ENCODE measurements at places on chromosomes 6 and 20. TPM values are rescaled to one million over a fixed set of nuclear protein-coding genes. Genes with fewer than 3 reads are reported as not detected.

Gene SNAP25
- not detected for total RNA-seq

Gene TAGAP
- total RNA-seq: 245 TPM

Gene DACT2
- total RNA-seq: not detected

Gene PAK5
- not detected for total RNA-seq

Gene NKX2-2
- not detected for total RNA-seq

Gene BPIFB1
- not detected for total RNA-seq

Gene GPSM3
- total RNA-seq: 190 TPM

Gene SLC17A1
- total RNA-seq: not detected

GRCh38 chr20:24102290-24102689 lies 113.7 kb upstream of the GGTLC1 start:
- H3K27ac ChIP-seq: no peak overlapping the region
- no peaks in the 10 kb centered on the region for H3K36me3 ChIP-seq
- H3K4me3 ChIP-seq: no peak overlapping the region
- DNase-seq: peak; percentile 20
- peaks cover 5% of the 10 kb centered on the region for H3K4me1 ChIP-seq

- DNase-seq: no peak
- H3K27ac ChIP-seq: no peak overlapping the region
- H3K36me3 ChIP-seq: no peaks in the 10 kb centered on the region
- no peaks in the 10 kb centered on the region for H3K4me1 ChIP-seq
- H3K27me3 ChIP-seq: no peaks in the 10 kb centered on the region
These were observed 578.0 kb upstream of the NOX3 start for GRCh38 chr6:156033598-156033997.

- peaks cover 14% of the 10 kb centered on the region for H3K36me3 ChIP-seq
- no peak for DNase-seq
- H3K27ac ChIP-seq: peak overlapping the region; percentile 47
- H3K4me3 ChIP-seq: peak overlapping the region; percentile 82
- H3K27me3 ChIP-seq: no peaks in the 10 kb centered on the region
These were observed 1.0 kb upstream of the ECI2 start for GRCh38 chr6:4136354-4136831.

DNA sequence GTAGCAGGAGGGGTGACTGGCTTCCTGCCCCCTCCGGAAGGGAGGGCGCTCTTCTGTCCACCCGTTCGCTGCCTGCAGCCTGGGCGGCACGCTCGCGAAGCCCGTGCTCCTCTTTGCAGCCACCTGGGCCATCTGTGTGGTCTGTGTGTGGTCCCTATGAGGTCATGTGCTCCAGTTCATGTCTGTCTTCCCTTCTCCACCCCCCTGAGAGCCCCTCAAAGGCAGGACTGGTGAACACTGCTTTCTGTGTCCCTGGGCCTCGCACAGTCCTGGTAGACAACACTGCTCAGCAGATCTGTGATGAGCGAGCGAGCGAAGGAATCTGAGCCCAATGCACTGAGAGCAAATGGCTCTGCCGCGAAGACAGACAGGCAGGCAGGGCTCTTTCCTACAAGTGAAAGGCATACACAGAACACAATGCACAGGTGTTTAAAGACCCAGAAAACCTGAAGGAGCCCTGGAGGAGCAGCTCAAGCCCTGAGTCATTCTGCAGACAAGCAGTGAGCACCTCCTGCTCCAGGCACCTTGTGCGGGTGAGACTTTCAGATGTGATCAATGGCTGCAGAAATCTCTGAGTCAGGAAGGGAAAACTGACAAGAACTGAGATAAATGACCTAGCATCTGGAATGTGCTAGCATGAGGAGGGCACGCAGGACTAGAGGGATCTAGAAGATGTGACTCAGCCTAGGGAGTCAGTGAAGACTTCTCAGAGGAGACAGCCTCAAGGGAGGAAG lies 27.1 kb downstream of the PPP1R3G start:
- DNase-seq: no peak
- no peaks in the 10 kb centered on the region for H3K36me3 ChIP-seq
- H3K4me1 ChIP-seq: no peaks in the 10 kb centered on the region
- no peaks in the 10 kb centered on the region for H3K27me3 ChIP-seq
- H3K4me3 ChIP-seq: no peak overlapping the region
- H3K27ac ChIP-seq: no peak overlapping the region

GRCh38 chr6:155543166-155543847 lies 87.7 kb upstream of the NOX3 start:
- no peak overlapping the region for H3K27ac ChIP-seq
- no peak overlapping the region for H3K4me3 ChIP-seq
- no peaks in the 10 kb centered on the region for H3K27me3 ChIP-seq
- H3K36me3 ChIP-seq: no peaks in the 10 kb centered on the region
- no peak for DNase-seq
- no peaks in the 10 kb centered on the region for H3K4me1 ChIP-seq

GRCh38 chr20:53608456-53609452 lies 15.1 kb upstream of the ZNF217 start:
- peak overlapping the region; percentile 68 for H3K27ac ChIP-seq
- peak; percentile 5 for DNase-seq
- H3K27me3 ChIP-seq: no peaks in the 10 kb centered on the region
- peaks cover 31% of the 10 kb centered on the region for H3K4me1 ChIP-seq
- peak overlapping the region; percentile 55 for H3K4me3 ChIP-seq

- peaks cover 12% of the 10 kb centered on the region for H3K4me1 ChIP-seq
- no peak for DNase-seq
- no peaks in the 10 kb centered on the region for H3K36me3 ChIP-seq
- no peak overlapping the region for H3K4me3 ChIP-seq
- peaks cover 40% of the 10 kb centered on the region for H3K27me3 ChIP-seq
- H3K27ac ChIP-seq: no peak overlapping the region
These were observed 144.3 kb upstream of the ZNF184 start for GRCh38 chr6:27617046-27617687.

DNA sequence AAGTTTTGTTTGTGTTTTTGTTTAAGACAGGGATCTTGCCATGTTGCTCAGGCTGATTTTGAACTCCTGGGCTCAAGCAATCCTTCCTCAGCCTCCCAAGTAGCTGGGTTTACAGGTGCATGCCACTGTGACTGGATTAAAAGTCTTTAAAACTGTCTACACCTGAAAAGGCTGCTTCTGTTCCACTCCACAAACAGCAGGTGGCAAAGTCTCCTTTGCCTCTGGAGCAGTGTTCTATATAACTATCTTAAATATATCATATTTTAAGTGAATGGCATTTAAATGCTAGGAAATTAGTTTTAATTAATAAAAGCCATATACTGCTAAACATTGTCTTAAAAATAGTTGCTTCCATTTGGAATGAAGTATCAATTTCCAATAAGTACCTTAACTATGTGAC lies 89.2 kb upstream of the BCLAF1 start:
- H3K4me1 ChIP-seq: no peaks in the 10 kb centered on the region
- no peak for DNase-seq
- H3K27ac ChIP-seq: no peak overlapping the region

DNA sequence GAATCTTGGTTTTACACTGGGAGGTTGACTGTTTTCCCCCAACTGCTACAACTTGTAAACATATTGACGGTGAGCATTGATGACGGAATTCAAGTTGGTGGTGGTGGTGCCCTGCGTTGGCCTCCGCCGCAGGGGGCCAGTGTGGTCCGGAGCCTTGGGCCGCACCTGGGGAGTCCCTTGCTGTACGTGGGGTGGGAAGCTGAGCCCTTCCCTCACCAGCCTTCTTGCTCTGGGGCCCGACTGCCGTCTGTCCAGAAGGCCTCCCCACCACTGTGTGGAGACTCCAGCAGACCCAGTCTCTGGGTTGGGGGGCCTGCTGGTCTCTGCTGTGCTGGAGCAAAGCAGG lies 11.4 kb downstream of the GATA5 start:
- no peak overlapping the region for H3K4me3 ChIP-seq
- no peaks in the 10 kb centered on the region for H3K36me3 ChIP-seq
- peaks cover 2% of the 10 kb centered on the region for H3K27me3 ChIP-seq
- H3K27ac ChIP-seq: no peak overlapping the region

- H3K4me1 ChIP-seq: peaks cover 13% of the 10 kb centered on the region
- no peak overlapping the region for H3K4me3 ChIP-seq
- DNase-seq: no peak
- H3K27ac ChIP-seq: no peak overlapping the region
- no peaks in the 10 kb centered on the region for H3K36me3 ChIP-seq
These were observed 34.5 kb upstream of the DUSP22 start for GRCh38 chr6:257774-258173.

- peak; percentile 40 for DNase-seq
- H3K27ac ChIP-seq: no peak overlapping the region
- no peaks in the 10 kb centered on the region for H3K36me3 ChIP-seq
- no peak overlapping the region for H3K4me3 ChIP-seq
- H3K27me3 ChIP-seq: peaks cover 3% of the 10 kb centered on the region
These were observed 9.5 kb upstream of the SFT2D1 start for GRCh38 chr6:166351715-166352285.

DNA sequence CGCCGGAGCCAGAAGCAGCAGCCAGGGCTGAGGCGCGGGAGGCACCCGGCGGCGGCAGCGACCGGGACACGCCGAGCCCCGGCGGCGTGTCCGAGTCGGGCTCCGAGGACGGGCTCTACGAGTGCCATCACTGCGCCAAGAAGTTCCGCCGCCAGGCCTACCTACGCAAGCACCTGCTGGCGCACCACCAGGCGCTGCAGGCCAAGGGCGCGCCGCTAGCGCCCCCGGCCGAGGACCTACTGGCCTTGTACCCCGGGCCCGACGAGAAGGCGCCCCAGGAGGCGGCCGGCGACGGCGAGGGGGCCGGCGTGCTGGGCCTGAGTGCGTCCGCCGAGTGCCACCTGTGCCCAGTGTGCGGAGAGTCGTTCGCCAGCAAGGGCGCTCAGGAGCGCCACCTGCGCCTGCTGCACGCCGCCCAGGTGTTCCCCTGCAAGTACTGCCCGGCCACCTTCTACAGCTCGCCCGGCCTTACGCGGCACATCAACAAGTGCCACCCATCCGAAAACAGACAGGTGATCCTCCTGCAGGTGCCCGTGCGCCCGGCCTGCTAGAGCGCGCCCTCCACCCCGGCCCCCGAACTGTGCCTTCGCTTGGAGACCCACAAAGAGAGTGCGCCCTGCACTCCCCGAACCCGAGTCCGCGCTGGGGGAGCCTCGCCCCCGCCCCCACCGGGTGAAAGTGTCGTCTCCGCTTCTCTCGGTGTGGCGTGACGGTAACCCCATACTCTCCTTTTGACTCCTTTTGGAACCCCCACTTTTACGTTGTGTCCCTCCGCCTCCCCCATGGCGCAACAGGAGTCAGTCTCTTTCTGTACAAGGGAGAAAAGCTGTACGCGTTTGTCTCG lies 1.6 kb downstream of the INSM1 start:
- peaks cover 34% of the 10 kb centered on the region for H3K27me3 ChIP-seq
- H3K4me1 ChIP-seq: peaks cover 3% of the 10 kb centered on the region
- no peak overlapping the region for H3K27ac ChIP-seq
- DNase-seq: no peak
- H3K4me3 ChIP-seq: no peak overlapping the region

DNA sequence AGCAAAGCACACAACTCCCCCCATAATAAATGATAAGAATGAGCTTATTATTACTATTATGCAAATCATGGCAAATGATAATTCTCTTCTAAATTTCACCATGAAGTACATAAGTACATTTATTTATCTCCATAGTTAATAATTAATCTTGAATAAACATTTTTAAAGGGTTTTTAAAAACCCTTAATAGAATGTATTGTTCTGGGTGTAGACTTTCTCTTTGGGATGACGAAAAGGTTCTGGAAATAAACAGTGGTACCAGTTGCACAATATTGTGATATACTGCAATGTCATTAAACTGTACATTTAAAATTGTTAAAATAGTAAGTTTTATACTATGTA lies 18.0 kb downstream of the DST start:
- no peak for DNase-seq
- no peak overlapping the region for H3K4me3 ChIP-seq
- no peaks in the 10 kb centered on the region for H3K27me3 ChIP-seq
- H3K36me3 ChIP-seq: no peaks in the 10 kb centered on the region
- H3K4me1 ChIP-seq: no peaks in the 10 kb centered on the region

- H3K4me3 ChIP-seq: no peak overlapping the region
- H3K4me1 ChIP-seq: peaks cover 35% of the 10 kb centered on the region
- DNase-seq: no peak
- no peaks in the 10 kb centered on the region for H3K36me3 ChIP-seq
- no peak overlapping the region for H3K27ac ChIP-seq
These were observed 43.7 kb upstream of the CCDC167 start for GRCh38 chr6:37543361-37543760.

GRCh38 chr20:16476032-16476431 lies 97.2 kb downstream of the KIF16B start:
- no peaks in the 10 kb centered on the region for H3K27me3 ChIP-seq
- no peak overlapping the region for H3K4me3 ChIP-seq
- H3K27ac ChIP-seq: no peak overlapping the region
- DNase-seq: peak; percentile 39
- H3K36me3 ChIP-seq: peaks cover 2% of the 10 kb centered on the region
- no peaks in the 10 kb centered on the region for H3K4me1 ChIP-seq

DNA sequence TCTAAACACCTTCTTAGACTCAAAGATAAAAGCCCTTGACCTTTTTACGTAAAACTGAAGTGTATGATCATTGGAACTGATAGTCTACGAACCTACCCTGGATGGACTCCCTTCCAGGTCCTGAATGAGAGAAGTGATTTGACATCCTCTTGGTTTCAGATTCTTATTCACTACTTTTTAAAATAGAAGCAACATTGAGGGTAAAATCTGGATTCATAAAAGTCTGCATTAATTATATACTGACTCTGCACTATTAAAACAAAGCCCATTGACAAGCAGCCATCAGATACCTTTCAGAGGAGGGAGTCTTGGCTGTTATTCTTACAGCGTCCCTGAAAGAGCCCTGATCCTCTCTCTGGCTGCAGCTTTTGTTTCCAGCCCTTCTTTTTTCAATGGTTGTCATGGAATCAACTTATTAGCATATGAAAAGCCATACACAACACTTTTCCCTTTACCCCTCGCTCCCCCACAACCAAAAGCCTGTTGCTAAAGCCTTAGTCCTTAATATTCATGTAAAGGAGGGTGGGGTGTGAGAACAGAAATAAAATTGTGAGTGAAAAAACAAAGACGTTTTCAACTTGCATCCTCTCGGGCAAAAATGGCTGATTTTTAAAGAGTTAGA lies 270.0 kb upstream of the MARCKS start:
- H3K4me1 ChIP-seq: no peaks in the 10 kb centered on the region
- H3K4me3 ChIP-seq: no peak overlapping the region
- H3K36me3 ChIP-seq: no peaks in the 10 kb centered on the region
- H3K27me3 ChIP-seq: no peaks in the 10 kb centered on the region
- DNase-seq: no peak

- H3K4me1 ChIP-seq: peaks cover 59% of the 10 kb centered on the region
- no peak overlapping the region for H3K4me3 ChIP-seq
- no peak for DNase-seq
- no peak overlapping the region for H3K27ac ChIP-seq
These were observed 11.4 kb upstream of the IFNGR1 start for GRCh38 chr6:137230547-137230946.

GRCh38 chr20:35314816-35315631 lies 22.8 kb upstream of the FAM83C start:
- DNase-seq: no peak
- no peak overlapping the region for H3K4me3 ChIP-seq
- no peaks in the 10 kb centered on the region for H3K27me3 ChIP-seq
- H3K4me1 ChIP-seq: peaks cover 6% of the 10 kb centered on the region

- peaks cover 17% of the 10 kb centered on the region for H3K36me3 ChIP-seq
- no peak for DNase-seq
- no peak overlapping the region for H3K4me3 ChIP-seq
- H3K4me1 ChIP-seq: peaks cover 22% of the 10 kb centered on the region
- no peaks in the 10 kb centered on the region for H3K27me3 ChIP-seq
These were observed 6.9 kb downstream of the TP53INP2 start for GRCh38 chr20:34710861-34711574.

Data from CD4-positive, alpha-beta T cell (primary cell).